ENCODE measurements at places on chromosomes 7 and 10.

GRCh38 chr10:58175990-58176900 is 91.4 kb downstream of the IPMK start:
- DNase-seq = no peak

DNA sequence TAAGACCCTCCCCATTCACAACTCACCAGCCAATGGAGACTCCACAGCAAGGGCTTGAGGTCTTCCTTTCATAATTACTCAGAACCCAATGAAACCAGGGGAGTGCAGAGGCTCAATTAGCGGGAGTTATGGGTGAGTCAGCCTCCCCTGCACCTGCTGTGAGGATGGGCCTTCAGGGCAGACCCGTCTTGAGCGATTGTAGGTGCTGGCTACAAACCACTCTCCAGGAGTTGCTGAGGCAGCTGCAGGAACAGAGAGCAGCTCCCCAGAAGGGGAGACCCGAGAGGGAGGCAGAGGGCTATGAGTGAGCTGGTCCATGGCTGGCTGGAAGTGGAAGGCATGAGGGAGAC is 58.5 kb upstream of the SORCS3 start:
- no peak for DNase-seq

DNA sequence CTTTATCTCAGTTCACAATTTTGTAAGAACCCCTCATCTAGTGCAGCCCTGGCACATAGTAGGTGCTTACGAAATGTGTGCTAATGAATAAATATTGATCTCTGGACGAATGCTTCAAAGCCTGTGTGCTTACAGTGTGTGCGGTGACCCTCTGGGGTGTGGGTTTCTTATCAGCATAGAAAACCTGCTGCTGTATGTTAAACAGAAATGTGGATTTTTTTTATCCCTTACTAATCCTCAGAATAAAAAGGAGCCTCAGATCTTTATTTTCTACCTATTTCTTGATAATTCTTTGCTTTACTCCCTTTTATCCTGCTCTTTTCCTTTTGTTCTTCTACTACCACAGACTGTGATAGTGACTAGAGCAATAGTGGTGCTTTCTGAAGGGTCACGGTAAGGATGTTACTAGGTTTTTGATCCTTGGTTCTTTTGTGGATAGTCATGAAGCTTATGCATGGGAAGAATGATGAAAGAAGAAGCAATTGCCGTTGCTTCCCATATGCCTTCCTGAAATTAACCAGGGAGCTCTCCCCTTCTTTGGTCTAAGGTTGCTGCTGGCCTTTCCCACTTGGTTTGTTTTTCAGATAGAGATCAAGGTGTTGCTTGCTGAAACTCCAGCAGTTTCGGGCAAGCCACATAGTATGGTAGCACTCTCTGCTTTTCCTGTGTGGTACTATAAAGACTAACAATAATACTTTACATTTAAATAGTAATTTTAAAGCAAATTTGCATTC is 44.7 kb downstream of the SPAG6 start:
- no peak for DNase-seq

- no peak for DNase-seq
Observed at GRCh38 chr10:75062506-75063299, 48.8 kb upstream of the SAMD8 start.

- DNase-seq = no peak
Observed at GRCh38 chr7:106073701-106074100, 38.4 kb downstream of the SYPL1 start.

- DNase-seq = no peak
Observed at GRCh38 chr10:95411635-95412034, 120.8 kb upstream of the PDLIM1 start.

GRCh38 chr7:84297616-84298015 is 103.0 kb upstream of the SEMA3A start:
- DNase-seq = no peak

DNA sequence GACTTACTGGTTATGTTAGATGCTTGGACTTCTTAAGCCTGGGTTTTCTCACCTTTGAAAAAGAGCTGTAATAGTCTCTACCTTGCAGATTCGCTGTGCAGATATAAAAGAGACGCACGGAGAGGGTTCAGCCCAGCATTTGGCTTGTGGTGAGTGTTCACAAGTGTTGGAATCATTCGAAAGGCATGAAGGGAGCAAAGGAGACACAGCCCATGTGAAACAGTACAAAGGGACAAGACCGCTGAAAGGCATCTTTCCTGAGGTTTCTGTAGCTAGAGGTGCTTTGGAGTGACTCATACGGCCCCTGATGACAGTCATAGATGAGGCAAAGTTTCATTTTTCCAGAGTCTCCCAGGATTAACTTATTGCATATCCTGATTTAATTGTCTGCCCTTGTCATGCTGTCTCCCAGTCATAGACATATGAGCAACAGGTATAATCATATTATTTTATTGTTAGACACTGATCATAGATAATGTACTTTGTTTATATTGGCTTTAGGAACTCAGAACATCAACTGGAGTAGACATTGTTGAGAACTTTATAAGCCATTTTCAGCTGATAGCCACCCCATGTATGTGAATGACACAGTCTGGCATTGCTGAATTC is 171.1 kb downstream of the ADRA2A start:
- DNase-seq = no peak
